Kidney (tissue), 22 donors: ENCODE measurements at places on chromosomes 5 and 9. TPM values are rescaled to one million over a fixed set of nuclear protein-coding genes. Genes with fewer than 3 reads are reported as not detected.

- H3K4me3 ChIP-seq = no peak overlapping the region
- H3K36me3 ChIP-seq = peaks cover 3% of the 10 kb centered on the region
- no peaks in the 10 kb centered on the region for H3K27me3 ChIP-seq
- H3K4me1 ChIP-seq = no peaks in the 10 kb centered on the region
Measured at GRCh38 chr9:120450916-120451315, 129.1 kb downstream of the CDK5RAP2 start.

- DNase-seq = no peak
- no peaks in the 10 kb centered on the region for H3K4me1 ChIP-seq
- H3K27ac ChIP-seq = no peak overlapping the region
- no peak overlapping the region for H3K4me3 ChIP-seq
Measured at GRCh38 chr5:133290669-133291240, 238.9 kb downstream of the HSPA4 start.

WDR38 gene
- not detected for polyA plus RNA-seq

PLAC8L1 gene
- not detected for polyA plus RNA-seq

FOXD4L6 gene
- not detected for polyA plus RNA-seq

REEP2 gene
- polyA plus RNA-seq = 8.8 TPM
